ENCODE measurements at places on chromosomes 16 and 17. TPM values are rescaled to one million over a fixed set of nuclear protein-coding genes. Genes with fewer than 3 reads are reported as not detected.

DNA sequence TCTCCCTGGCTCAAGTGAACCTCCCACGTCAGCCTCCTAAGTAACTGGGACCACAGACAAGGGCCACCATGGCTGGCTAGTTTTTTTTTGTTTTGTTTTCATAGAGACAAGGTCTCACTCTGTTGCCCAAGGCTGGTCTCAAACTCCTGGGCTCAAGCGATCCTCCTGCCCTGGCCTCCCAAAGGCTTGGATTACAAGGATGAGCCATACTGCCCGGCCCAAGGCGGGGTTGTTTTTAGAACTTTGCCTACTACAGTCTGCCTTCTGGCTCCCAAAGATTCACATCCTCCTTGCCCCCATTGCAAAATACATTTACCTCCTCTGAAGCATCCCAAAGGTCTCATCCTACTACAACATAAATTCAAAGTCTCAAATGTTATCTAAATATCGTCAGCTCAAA lies 49.5 kb upstream of the PHOSPHO1 start:
- no peak for DNase-seq

GRCh38 chr17:41580244-41580575 lies 6.5 kb downstream of the KRT14 start:
- DNase-seq, result no peak

Gene CD300H
- total RNA-seq, result not detected

DNA sequence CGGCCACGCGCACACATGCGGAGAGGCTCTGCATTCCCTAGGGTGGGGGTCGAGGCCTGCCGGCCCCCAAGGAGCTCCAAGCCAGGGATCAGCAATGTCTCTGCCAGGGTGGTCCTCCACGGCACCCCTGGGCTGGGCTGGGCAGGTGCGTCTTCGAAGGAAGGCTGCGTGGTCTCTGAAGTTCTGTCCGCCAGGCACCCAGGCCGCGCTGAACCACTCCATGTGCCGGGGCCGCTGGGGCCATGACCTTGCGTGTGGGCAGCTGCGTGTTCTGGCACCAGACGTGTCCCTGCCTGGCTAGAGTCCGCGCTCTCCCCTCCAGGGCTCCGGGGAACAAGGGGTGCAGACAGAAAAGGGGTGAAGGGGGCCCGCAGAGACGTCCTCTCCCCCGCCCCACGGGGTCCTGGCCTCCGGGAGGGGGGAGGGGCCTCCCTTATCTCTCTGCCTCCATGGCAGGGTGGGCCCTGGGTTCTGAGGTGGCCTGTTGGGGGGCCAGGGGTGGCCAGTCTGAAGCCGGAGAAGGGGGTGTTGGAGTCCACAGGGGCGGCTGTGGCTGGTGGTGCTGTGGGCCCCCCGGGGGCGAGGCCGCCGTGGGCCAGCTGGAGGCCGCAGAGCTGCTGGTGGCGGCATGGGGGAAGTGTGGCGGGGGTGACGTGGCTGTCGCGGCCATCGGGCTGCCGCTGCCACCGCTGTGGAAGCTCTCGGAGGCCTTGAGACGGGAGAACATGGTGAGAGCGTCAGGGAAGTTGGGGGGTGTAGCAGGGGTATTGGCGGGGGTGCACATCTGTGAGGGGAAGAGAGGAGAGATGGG lies 5.3 kb downstream of the UBALD1 start:
- no peak for DNase-seq

Gene TBC1D3D
- total RNA-seq, result 7.4 TPM

- DNase-seq, result no peak
Measured at GRCh38 chr16:79170555-79171246, 429.8 kb downstream of the MAF start.

- DNase-seq, result no peak
Measured at GRCh38 chr17:6753006-6753445, 2.8 kb upstream of the XAF1 start.

Gene TBC1D3I
- total RNA-seq, result 0.57 TPM

- no peak for DNase-seq
Measured at GRCh38 chr16:51813609-51814008, 662.5 kb upstream of the SALL1 start.

DNA sequence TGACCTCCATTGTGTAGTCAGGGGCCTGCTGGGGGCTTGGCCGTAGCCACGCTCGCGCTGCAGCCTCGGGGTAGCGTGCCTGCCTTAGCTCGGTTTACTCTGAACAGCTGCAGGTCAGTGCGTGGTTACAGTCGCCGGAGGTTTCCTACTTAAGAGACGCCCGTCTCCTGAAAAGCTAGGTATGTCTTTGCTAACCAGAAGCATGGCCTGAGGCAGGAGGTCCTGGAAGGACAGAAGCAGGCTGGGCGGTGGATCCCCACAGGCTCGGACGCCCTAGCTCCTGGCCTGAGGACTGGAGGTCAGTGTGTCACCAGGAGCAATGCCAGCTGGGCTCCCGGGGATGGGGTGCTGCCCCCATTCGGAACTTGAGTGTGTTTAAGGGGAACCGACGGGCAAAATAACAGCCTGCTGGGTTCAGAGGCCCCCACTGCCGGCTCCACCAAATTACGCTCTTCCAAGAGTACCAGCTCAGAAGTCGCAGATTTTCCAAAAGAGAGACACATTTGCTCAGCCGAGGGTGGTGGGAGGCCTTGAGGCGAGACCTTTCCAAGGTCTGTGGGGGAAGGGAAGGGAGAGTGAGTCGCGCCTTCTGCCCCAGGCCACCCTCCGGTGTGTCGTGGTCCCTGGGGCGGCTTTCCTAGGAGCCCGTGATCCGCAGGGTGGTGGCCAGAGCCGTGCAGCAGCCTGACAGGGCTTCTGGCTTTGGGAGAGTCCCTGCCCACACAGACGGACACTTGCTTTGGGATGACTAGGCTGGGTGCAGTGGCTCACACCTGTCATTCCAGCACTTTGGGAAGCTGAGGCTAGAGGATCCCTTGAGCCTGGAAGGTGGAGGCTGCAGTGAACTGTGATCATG lies 3.9 kb upstream of the GNG13 start:
- no peak for DNase-seq

Gene ADCY7
- total RNA-seq, result 187 TPM

- DNase-seq, result no peak
Measured at GRCh38 chr17:18228176-18228682, 2.8 kb downstream of the LLGL1 start.

DNA sequence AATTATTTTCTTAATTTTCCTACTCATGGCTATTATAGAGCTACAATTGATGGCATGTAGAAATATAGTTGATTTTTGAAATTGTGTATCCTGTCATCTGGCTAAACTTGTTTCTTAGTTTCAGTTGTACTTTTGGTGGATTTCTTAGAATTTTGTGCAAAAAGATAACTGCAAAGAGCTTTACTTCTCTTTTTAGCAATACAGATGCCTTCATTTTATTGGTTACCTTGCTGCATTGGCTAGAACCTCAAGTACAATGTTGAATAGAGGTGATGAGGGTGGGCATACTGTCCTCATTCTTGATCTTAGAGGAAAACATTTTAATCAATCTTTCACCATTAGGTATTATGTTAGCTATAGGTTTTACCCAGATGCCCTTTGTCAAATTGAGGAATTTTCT lies 67.9 kb downstream of the METRNL start:
- no peak for DNase-seq

DNA sequence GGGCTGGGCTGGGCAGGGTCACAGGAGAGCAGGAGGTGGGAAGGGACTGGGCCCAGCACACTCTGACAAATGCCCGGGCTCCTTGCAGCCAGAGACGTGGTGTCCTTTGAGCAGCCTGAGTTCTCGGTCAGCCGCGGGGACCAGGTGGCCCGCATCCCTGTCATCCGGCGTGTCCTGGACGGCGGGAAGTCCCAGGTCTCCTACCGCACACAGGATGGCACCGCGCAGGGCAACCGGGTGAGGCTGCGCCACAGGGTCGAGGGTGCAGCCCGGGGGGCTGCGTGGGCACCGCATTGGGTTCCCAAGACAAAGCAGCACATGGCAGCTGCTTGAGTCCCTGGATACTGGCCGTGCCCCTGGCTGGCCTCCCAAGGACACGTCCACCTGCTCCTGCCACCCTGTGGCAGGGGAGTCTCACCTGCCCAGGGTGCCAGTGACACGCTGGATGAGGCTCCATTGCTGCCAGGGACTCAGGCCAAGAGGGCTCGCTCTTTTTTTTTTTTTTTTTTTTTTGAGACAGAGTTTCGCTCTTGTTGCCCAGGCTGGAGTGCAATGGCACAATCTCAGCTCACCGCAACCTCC lies 21.3 kb downstream of the GALK1 start:
- DNase-seq, result no peak

Gene SLC6A2
- total RNA-seq, result not detected

GRCh38 chr17:81489012-81489997 lies 23.3 kb downstream of the ACTG1 start:
- DNase-seq, result no peak

DNA sequence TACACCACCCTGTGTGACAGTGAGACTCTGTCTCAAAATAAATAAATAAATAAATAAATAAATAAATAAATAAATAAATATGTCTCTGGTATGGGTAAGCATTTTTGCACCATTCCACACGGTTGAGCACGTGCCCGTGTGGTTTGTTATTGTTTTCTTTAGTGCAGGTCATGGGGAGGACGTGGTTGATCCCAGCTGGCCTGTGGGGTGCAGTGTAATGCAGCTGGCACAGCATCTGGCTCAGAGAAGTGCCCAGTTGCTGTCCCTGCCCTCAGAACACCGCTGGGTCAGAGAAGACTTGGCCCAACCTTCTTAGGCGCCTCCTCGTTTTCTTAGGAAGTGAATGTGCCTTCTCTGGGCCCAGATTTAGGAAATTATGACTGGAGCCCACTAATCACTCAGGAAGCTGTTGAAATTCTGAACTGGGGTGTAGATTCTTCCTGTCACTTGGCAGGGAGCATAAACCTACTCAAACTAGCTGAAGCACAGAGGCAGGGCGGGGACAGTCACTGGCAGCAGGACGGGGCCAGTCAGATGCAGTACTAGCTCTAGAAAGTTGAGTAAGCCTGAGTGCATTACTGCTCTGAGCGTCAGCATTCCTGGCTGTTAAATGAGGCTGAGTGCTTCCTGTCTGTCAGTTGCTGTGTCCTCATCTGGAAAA lies 85.9 kb downstream of the SNX29 start:
- DNase-seq, result no peak

All from T-helper 17 cell (primary cell).